ENCODE measurements at places on chromosomes 7 and 10.

DNA sequence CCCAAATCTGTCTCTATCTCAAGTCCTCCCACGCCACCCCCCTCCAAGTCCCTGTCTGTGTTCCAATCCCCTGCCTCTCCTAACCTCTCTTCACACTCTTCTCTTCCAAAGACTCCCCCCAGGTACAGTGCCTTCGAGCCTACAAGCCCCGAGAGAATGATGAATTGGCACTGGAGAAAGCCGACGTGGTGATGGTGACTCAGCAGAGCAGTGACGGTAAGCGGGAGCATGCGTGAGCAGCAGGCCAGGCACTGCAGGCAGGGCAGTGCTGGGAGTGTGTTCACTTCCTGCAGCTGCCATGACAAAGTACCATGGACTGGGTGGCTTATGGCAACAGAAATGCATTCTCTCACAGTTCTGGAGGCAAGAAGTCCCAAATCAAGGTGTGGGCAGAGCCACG, 23.4 kb downstream of the ARHGEF5 start:
- no peak for DNase-seq

DNA sequence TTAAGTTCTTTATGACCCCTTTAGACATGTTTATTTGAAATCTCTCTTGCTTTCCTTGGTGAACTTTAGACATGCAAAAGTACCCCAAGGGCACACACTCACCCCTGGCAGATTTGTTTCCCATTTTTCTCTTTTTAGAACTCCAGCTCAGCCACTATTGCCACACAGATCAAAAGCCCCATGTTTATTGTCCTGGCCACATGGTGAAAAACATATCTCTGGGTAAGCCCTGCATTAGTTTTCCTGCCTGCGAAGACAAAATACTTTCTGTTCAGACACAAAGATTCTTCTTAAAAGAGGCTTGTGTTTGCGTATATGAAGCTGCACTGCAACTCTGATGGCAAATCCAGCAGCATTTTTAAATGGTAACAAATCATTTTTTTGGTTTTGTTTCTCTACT, 200.0 kb downstream of the POLR1F start:
- DNase-seq = no peak

- no peak for DNase-seq
Measured at GRCh38 chr7:46705386-46706255, 784.5 kb upstream of the IGFBP3 start.

DNA sequence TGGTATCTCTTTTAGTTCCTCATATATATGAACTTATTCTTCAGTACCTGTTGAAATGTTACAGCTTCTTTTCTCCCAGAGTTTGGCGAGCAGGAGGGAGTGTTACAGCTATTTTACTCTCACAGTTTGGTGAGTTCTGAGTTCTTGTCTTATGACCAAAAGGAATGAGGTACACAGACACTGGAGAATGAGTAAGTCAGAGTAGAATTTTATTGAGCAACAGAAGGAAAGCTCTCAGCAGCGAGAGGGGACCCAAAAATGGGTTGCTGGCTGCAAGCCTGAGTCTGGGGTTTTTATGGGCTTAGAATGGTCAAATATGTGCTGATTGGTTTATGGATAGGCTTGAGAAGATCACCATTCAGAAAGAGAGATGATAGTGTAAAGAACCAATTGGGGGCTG, 175.2 kb downstream of the CDK14 start:
- no peak for DNase-seq

- DNase-seq = no peak
Measured at GRCh38 chr7:12814828-12815227, 127.4 kb downstream of the ARL4A start.

DNA sequence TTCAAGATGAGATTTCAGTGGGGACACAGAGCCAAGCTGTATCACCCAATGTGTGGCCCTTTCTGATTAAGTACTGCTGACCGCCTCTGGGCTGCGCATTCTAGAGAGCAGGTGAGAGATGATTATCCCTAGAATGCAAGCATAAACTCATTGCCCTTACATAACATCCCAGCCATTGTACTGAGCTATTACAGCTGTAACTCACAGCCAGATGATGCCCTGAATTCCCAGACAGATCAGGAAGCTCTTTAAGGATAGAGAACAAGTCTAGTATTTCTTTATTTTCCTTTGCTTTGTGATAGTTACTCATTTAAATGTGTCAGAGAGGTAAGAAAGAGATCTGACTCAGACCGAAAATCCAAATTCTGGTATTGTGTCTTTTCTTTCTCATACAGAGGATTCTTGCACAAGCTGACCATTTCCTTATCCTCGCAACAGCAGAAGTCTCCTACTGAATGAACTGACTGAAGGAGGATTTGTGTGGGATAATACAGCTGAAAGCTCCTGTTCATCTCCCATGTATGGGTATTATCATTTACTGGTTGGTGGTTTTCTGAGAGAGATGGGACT, 58.4 kb downstream of the ZNF22 start:
- no peak for DNase-seq

DNA sequence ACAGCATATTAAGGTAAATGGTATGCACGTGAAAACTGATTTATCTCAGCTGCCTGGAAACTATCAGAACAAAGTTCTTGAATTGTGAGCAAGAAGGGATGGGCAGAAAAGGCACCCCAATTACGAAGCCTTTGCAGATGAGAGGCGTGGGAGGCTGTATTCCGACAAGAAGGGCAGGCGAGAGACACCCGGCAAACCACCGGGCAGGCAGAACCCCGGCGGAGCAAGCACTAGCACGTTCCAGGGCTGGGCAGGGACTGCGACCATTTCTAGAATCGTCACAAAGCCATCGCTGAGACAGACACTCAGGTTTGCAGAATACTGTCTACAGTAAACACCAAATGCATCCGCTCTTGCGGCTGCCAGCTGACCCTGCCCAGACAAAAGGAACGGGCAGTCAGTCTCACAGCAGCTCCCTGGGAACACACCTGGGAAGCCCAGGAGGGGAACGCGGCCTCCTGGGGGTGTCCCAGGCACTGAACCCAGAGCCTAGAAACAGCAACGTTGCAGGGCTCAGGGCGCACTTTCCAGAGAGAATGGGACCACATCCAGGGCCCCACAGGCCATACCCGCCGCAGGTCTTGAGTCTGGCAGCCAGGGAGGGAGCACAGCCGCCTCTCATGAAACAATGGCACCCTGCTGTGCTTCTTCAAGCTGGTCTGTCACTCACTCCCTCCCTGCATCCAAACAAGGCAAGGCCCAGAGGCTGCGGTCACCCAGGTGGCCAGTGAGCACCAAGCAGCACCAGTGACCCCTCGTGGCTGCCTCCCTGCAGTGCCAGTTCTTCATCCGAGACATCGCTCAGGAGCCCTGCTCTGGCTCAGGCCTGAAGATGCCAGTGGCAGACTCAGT, 261.9 kb downstream of the PTPRN2 start:
- no peak for DNase-seq

GRCh38 chr7:95169678-95170077, 154.7 kb downstream of the PON1 start:
- no peak for DNase-seq

DNA sequence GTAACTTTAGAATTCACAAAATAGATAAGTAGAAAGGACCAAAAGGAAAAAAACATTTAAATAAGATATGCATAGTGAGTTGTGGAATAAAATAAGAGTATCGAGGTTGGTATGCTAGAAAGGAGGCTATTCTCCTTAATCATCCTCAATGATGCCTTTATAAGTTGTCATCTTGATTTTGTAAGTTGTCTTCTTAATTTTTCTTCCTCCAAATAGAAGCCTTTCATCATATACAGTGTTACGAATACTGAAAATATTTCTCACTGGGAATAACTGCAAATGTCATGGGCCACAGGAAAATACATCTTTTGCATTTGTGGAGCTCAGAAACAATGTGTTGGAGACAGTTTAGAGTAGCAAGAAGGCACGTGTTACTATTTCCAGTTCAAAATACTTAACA, 31.5 kb upstream of the PRTFDC1 start:
- no peak for DNase-seq

DNA sequence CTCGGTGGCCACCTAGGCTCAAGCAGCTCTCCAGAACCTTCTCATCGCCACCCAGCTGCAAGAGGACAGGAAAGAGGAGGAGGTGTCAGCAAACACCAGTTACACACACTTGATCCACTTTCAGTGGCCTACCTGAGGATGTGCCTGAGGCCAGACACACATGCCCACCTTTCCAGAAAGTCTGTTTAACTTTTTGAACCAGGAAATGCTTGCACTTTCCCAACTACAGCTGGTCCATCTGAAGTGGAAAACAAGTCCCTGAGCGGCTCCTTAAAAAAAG, 15.7 kb upstream of the CYREN start:
- DNase-seq = no peak

DNA sequence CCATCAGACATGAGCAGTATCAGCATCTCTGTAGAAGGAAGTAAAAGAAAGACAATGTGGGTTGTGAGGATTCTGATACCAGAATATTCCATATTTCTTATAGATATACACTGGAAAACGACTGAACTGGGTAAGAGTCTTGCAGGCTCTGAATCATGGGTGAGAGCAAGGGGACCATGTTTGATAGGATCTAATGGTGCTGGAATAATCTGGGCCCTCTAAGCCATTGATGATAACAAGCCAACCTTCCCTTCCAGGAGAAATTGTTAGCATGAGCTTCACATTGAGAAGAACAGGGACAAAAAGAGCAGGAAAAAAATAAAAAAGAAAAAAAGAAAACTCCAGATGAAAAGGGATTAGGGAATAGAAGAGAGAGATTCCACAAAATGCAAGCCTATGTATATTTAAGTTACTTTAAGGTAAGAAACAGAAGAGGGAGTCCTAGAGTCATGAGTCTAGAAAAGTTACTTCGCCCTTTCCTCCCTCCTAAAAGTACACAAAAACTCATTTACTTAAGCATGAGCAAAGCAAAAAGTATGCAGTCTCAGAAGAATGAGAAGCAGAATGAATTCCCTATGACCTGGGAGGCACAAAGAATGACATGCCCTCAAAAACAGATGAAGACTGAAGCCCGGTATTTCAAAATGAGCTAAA, 181.9 kb downstream of the TMEM26 start:
- DNase-seq = peak; percentile 73

DNA sequence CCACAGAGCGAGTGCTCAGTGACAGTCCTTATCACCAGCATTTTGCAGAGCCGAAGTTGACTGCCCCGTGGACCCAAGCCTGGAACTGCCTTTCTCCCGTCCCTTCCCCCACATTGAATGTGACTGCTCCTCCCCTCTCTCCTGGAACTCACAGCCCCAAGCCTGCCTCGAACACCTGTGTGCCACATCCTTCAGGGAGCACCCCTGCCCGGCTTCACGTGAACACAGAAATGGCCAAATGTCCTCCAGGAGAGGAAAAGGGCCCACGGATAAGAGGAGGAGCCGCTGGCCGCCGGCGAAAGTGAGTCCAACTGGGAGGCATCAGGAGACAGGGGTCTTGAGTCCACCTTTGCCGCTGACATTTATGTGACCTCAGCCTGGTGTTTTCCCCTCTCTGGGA, 16.2 kb downstream of the STX1A start:
- DNase-seq = no peak

DNA sequence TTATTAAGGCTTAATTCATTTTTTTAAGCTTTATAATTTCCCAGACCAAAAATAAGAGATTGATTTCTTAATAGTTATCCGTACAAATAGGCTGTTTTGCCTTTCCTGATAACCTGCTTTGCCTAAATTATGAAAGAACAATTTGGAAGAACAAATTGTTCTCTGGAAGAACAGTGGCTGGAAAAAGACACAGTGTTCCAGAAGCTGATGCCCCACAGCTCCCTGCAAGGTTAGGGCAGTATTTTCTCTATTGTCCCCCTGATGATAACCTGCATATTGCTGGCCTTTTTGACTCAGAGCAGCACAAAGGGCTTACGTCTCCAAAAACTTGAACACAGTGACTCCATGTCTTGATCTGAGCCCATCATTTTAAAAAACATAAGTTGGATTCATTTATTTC, 151.5 kb downstream of the CSTF2T start:
- DNase-seq = no peak

All from fibroblast of the conjunctiva (primary cell).